ENCODE measurements at places on chromosomes 1 and 21.
A peak's percentile ranks its signal among the peaks of the same experiment; 100 is the strongest.

DNA sequence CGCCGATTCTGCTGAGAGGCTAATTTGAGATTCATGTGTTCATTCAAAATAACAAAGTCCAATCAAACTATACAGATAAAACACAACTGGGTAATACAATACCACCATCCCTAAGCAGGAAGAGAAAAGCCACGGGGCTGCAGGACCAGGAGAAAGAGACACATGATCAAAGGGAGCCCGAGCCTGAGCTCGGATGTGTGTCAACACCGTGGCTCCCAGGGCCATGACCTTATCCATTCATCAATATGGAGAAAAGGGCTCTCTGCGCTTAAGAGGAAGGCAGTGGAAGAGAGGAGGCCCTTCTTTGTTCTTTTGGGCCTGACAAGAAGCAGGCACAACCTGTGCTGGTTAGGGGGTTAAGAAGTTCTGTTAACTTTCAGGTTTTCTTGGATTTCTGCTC is 56.7 kb downstream of the HUNK start:
- no peak overlapping the region for H3K4me3 ChIP-seq
- no peak for DNase-seq
- peaks cover 50% of the 10 kb centered on the region for H3K4me1 ChIP-seq
- peaks cover 14% of the 10 kb centered on the region for H3K36me3 ChIP-seq
- peak overlapping the region; percentile 76 for H3K27ac ChIP-seq

DNA sequence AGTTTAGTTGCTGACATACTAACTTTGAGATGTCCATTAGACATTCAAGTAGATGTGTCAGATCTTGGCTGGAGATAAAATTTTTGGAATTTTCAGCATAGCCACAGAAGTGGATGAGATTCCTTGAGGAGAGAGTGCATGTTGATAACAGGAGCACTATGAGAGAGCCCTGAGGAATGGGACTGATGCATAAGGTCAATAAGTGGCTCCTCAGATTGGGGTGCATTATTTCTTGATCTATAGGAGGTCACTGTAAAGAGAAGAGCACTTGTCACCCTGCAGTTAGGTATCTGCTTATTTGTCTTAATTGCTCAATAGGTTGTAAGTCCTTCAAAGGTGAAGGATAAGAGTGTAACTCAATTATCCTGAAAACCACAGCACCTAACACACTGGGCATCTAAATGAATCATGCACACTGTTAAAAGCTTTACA is 52.0 kb upstream of the TACSTD2 start:
- no peaks in the 10 kb centered on the region for H3K27me3 ChIP-seq
- H3K4me3 ChIP-seq: no peak overlapping the region
- H3K4me1 ChIP-seq: peaks cover 21% of the 10 kb centered on the region
- H3K36me3 ChIP-seq: peaks cover 3% of the 10 kb centered on the region

DNA sequence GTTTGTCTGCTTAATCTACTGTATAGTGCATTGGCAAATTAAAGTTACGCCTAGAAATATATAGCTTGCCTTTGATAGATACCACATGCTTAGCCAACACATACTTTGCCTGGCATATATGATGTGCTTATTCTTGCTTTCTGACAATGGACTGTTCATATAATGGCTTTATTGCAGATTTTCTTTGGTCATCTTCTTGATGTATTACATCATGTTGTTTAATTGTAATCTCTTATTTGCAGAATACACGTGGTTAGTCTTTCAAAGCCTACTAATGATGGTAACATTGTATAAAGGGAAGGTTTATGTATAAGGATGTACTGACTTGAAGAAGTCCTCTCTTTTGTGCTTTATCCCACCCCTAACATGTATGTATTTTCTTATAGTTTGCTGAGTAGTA is 201.5 kb downstream of the PDE4B start:
- H3K27ac ChIP-seq: no peak overlapping the region
- peaks cover 24% of the 10 kb centered on the region for H3K27me3 ChIP-seq
- H3K4me3 ChIP-seq: no peak overlapping the region
- no peak for DNase-seq
- no peaks in the 10 kb centered on the region for H3K36me3 ChIP-seq

- H3K4me1 ChIP-seq: no peaks in the 10 kb centered on the region
- H3K36me3 ChIP-seq: no peaks in the 10 kb centered on the region
- H3K27ac ChIP-seq: no peak overlapping the region
- no peak overlapping the region for H3K4me3 ChIP-seq
- no peak for DNase-seq
Measured at GRCh38 chr1:25030674-25031589, 100.9 kb upstream of the RUNX3 start.

GRCh38 chr1:198889101-198889500 is 250.3 kb downstream of the PTPRC start:
- peaks cover 42% of the 10 kb centered on the region for H3K4me1 ChIP-seq
- DNase-seq: no peak
- H3K4me3 ChIP-seq: no peak overlapping the region
- peak overlapping the region; percentile 66 for H3K27ac ChIP-seq
- no peaks in the 10 kb centered on the region for H3K27me3 ChIP-seq
- peaks cover 3% of the 10 kb centered on the region for H3K36me3 ChIP-seq
